GF-D8 (cell line): ENCODE measurements at places on chromosomes 2 and 18.

- no peak for DNase-seq
These were observed 15.4 kb upstream of the MLPH start for GRCh38 chr2:237471438-237472186.

DNA sequence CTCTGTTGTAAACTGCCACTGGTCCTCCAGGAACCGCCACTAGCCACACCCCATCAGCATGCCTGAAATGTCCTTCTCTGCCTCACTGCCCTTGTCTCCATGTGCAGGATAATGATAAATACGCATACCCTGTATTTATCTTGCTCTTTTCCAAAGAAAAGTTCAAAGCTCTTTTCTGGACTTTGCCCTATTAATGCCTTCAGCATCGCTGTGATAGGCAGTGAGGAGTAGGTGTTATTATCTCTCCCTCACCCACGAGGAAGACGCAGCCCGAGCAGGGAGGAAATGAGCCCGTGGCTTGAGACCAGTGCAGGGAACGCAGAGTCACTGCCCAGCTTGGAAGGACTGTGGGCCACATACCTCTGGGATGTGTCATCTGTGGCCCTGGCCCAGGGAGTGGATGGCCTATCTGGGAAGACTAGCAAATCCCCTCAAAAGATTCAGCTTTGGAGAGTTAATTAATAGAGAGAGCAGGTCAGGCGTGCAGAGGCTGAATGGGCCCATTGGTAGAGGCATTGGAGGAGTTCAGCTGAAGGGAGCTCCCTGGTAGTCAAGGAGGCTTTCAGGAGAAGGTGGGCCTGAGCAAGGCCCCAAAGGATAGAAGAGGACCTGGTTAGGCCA is 39.5 kb upstream of the MCFD2 start:
- no peak for DNase-seq

DNA sequence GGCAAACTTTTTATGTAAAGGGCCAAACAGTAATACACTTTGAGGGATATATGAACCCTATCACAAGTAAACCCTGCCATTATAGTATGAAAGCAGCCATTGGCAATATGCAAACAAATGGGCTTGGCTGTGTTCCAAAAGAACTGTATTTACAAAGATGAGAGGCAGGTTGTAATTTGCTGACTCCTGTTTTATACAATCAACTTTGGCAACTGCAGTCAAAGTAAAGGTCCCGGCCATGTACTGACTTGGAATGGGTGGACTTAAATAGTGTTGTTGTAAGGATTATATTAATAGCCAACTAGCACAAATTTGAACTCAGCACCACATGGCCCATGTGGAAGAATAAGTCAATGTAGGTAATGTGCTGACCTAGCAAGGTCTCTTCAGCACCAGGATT is 223.4 kb downstream of the WDPCP start:
- no peak for DNase-seq

- no peak for DNase-seq
These were observed 1.8 kb downstream of the THNSL2 start for GRCh38 chr2:88171966-88172365.

GRCh38 chr2:99404039-99404796 is 67.0 kb downstream of the EIF5B start:
- no peak for DNase-seq

- DNase-seq = no peak
These were observed 24.2 kb downstream of the TNS1 start for GRCh38 chr2:217978536-217979150.

GRCh38 chr2:235981631-235982030 is 186.6 kb downstream of the GBX2 start:
- DNase-seq = no peak

DNA sequence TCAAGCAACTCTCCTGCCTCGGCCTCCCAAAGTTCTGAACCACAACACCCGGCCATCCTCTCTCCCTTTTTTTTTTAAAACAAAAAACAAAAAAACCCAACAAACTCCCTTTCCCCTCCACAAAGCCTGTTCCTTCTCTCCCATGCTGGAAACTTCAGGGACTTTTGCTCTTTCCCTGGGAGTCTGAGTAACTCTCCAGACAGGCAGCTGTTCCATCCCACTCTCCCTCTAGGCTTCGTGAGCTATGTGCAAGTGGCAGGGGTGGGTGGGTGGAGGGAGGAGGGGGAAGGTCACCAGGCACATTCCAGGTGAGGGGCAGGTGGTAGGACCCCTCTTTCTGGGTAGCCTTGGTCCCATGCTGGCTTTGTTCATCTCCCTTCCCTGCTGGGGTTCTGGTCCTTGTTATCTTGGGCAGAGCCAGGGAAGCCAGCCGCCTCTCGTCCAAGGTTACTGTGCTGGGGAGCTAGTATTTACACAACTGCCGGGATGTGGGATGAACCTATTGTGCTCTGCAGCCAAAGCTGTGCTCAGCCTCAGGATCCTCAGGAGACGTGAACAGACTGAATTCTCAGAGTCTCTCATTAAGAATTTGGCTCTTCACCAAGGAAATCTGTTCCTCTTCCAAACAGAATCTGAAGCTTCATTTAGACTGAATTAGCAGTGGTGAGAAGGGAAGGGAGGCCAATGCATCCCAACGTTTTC is 106.9 kb downstream of the LIPG start:
- no peak for DNase-seq

DNA sequence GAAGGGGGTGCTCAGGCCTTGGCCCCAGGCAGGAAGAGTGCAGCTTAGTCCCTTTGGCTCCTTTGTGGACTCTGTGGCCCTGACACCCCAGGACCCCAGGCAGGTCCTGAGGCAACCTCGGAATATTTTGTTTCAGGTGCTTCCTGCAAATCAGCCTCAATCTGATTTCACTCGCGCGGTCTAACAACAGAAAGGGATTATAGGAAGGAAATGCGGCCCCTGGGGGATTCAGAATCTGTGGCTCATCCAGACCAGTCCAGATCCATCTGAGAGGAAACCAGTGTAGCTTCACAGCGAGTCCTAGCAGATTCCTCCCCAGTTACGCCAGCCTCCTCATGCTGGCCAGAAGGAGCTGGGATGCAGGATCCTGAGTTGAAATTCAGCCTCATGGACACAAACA is 59.5 kb upstream of the YWHAQ start:
- no peak for DNase-seq

- no peak for DNase-seq
These were observed 311.2 kb upstream of the CRIM1 start for GRCh38 chr2:36044411-36044810.

GRCh38 chr2:70261501-70261900 is 3.6 kb downstream of the PCYOX1 start:
- DNase-seq = no peak

GRCh38 chr2:241351640-241352031 is 4.4 kb upstream of the FARP2 start:
- DNase-seq = no peak

DNA sequence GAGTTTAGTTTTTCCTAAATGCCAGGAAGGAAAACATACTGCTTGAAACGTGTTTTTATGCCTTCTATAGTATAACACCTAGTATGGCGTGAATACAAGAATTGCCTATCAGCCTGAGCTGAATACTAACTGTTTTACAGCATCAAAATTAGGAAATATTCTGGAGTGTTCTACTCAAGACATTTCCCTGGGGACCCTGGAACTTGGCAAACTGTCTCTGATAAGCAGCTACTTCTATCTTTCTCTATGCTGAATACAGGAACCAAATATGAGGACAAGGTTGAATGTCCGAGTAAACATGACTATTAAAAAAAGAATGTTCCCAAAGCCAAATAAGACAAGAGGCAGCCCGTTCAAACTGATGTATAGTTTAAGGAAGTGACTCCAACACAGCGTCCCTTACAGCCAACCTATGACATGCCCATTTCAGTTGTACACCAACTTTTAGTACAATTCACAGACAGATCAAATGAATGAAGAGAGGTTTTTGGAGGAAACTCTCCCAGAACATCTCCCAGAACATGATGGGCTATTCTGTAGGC is 951.3 kb upstream of the ACVR2A start:
- no peak for DNase-seq

GRCh38 chr2:85628658-85629057 is 12.7 kb downstream of the USP39 start:
- no peak for DNase-seq

GRCh38 chr2:70448041-70448440 is 105.6 kb downstream of the TGFA start:
- no peak for DNase-seq

DNA sequence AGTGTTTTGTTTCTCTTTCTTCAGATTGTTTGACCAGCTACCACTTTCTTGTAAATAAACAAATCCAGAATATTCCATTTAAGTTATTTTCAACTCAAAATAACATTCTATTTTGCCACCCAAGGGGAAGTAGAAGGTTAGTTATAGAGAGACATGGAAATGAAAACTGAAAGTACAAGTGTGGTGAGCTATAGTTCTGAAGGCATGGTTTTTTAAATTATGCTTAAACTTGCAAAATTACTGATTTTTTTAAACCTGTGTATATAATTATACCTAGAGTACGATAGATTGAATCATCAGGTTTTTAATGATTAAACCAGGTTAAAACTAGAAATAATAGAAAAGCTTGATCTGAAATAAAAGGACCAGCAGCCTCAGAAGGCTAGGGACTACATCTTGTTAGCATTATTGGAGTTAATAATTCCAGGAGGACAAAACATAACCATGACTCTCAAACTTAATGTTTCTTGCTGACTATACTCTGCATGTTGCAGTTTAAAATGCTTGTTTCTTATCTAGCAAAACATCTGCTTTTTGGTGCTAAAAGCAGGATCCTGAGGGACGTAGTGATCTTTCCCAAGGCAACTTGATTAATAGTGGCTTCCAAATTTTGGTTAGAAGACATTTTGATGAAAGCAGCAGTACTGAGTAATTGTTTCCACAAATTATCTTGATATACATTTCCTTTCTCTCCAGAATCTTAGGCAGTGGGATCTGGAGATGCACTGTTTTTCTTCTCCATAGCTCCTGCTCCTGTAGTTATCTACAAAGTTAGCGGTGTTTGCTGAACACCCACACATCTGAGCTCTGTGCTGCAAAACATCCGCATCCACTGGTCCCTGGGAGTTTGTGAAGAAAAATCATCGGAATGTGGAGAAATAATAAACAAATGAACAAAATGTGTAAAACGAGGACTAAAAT is 327.2 kb upstream of the PKDCC start:
- no peak for DNase-seq

DNA sequence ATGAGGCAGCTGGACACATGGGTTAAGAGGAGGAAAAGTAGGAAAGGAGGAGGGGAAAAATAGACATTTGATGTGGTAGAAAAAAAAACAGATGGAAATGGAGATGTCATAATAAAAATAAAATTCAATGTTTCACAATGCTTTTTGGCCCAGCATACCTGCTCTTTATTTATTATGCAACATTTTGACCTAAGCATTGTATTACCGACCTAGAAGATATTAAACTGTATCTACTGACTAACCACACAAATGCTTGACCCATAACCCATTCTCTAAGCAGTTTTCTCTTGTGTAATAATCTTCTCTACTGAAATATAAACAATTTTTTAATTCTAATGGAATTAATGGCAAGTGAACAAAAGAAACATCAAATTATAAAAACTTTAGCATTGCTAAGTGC is 362.3 kb downstream of the FBXO15 start:
- DNase-seq = no peak

DNA sequence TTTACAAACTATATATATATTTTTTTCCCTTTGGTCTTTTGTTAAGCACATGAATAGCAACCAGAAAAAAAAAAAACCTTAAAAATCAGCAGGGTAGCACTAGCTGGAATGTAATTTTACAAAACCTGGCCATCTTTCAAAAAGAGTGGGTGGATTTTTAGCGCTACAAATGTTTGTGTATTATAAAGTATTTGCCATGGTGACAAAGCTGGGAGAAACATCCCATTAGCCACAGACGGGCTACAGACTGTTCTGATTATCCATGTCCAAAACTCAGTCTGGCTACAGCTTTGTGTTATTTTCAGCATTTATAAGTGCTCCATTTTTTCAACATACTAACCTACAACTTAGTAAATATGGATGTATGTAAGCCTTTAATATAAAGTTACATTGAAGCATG is 249.5 kb upstream of the TANK start:
- no peak for DNase-seq

DNA sequence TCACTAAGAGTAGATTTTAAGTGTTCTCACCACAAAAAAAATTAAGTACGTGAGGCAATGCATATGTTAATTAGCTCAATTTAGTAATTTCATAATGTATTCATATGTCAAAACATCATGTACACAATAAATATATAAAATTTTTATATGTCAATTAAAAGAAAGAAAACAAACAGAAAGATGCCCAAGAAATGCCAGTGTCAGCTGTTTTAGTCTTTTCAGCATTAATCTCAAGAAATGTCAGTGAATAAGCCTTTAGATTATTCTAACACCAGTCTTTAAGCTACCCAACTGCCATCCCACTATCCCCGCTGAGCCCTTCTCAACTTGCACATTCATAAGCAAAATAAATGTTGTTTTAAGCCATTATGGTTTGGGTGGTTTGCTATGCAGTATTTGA is 76.5 kb downstream of the C1D start:
- DNase-seq = no peak

DNA sequence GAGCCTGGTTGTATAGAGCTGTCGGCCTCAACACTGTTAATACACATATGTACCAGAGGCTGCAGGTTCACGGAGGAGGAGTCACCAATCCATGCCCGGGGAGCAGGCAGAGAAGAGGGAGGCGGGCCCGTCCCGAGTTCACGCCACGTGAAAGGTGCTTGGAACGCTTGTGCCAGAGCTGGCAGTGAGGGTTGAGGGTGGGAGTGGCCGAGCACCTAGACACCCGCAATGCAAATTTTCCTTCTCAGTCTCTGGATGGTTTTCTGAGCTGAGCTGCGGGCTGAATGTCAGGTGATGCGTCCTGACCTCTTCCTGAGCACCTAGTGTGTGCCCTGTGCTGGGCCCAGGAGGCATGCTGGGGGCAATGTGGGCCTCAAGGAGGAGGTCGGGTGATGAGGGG is 52.2 kb downstream of the ODC1 start:
- DNase-seq = no peak

DNA sequence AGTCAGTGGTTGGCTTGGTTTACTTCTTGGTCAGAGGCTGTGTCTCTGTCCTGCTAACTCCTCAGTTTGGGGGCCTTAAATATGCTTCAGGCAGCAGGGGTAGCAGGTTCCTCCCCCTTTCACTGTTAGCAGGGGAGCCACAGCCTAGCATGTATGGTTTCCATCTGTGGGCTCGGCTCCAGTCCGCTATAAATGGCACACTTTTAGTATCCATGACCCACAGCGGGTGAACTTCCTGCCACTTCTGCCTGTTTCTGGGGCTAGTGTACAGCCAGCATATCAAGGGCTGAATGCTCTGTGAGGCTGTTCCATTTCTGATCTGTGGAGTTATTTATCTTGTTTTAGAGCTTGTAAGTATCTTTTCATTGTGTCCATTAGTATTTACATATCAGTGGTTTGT is 58.3 kb downstream of the MRPL33 start:
- no peak for DNase-seq

GRCh38 chr2:104077573-104077972 is 776.3 kb upstream of the POU3F3 start:
- DNase-seq = no peak

- DNase-seq = no peak
These were observed 45.4 kb downstream of the ST8SIA5 start for GRCh38 chr18:46711444-46711863.

- DNase-seq = no peak
These were observed 679.2 kb downstream of the CNTNAP5 start for GRCh38 chr2:124704071-124704925.
